ENCODE measurements at places on chromosomes 1 and 21.

GRCh38 chr1:16418823-16419425, 18.3 kb downstream of the SPATA21 start:
- DNase-seq, result no peak

DNA sequence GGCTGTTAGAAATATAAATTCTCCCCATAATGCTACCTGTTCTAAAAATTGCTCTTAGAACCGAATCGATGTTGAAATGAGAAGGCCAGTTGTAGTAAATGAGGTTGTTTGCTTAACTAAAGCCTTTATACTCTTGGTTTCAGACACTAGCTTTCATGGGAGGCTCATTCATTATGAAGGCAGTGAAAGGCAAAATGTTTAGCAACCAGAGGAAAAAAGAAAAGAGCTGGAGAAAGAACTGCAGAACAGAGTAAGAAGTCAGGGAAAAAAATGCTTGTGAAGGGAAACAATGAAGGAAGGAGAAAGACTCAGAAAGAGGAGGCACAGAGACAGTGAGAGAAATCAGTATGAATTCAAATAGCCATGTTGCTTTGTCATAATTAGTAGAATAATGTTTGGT, 128.2 kb downstream of the ATP5PO start:
- no peak for DNase-seq

DNA sequence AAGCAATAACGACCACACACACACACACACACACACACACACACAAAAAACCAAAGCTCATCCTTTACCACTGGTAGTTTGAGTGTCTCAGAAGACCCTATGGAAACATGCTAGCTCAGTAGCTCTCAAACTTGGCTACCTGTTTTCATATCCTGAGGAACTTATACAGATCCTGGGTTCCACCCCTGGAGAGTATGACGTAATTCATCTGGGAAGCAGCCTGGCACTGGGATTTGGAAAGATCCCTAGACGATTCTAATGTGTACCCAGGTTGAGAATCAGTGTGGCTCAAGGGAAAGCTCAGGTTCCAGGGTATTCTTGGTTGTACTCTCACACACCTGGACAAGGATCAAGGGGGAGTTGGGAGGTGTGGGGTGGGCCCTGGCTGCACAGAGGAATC, 85.9 kb downstream of the SELENOF start:
- no peak for DNase-seq

DNA sequence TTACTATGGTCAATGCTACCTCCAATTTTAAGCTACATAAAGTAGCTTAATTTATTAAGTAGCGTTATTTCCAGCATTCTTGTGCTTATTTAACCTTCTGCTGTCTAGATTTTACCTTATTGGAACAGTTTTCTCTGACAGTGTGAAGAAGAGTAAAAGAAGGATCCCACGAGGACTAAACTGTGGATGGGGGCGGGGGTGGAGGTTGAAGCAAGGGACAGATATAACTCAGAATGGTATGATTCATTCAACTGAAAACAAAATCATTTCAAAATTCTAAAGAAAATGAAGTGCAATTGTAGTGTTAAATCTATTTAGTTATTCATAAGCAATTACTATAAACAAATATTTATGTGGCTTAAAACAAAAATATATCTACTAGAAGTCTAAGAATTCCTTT, 11.5 kb upstream of the VAV3 start:
- DNase-seq, result no peak

DNA sequence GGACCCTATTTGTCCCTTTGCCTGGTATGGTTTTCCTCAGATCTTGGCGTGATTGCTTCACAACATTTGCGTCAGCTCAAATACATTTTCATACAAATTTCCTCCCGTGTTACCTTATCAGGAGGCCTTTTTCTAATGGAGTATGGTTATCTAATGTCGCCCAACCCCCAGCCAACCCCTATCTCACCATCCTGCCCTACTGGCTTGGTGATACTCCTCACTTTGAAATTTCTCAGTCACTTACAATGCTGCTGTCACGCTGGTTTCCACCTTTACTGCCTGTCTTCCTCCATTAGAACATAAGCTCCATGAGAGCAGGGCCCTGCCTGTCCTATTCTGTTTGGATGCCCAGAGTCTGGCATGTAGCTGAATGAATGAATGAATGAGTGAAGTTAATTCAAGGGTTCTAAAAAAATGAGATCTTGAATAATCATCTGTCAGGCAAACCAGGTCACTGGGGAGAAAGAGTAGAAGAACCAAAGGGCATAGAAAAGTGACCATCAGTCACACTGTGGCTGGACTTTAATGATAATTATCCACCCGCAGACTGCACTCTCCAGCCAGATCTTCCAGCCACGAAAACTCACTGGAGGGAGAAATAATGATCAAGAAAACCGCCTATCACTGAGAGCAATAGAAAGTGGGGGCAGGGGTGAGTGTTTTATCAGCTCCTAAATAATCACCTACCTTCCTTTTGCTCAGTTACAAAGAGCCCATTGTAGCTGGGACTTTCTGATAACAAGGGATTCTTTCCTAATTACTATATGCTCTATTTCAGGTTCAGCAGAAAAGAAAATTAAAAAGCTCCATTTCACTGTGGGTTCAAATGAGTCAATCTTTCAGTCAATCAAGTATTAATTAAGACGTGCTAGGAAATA, 21.3 kb downstream of the KIAA0040 start:
- DNase-seq, result no peak

All from omental fat pad (tissue), 4 donors.